CD4-positive, alpha-beta T cell treated with Interleukin-15 for 4 hours (primary cell): ENCODE measurements at places on chromosomes 1 and 21.

DNA sequence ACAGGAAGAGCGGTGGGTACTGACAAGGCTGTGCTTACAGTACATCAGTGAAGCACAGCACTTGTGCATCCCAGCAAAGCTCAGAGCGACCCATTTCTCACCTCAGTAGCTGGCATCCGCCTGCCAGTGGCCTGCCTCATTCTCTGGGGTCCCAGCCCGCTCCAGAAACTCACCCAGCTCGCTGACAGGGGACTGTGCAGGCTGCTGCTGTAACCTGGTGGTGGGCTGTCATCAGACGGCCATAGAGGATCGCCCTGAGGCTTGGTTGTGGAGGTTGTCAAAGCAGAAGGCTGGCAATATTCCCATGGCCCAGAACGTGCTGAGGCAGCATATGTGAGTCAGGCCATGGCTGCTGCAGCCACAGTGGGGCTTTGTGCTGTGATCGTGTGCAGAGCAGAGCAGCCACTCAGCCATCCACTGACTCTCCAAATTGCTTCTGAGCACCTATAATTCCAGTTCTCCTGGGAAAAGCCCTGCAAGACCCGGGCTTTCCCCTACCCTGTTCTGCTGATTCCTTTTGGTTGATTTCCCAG lies 13.6 kb upstream of the GPR137B start:
- DNase-seq, result no peak

- DNase-seq, result peak; percentile 20
Observed at GRCh38 chr1:154265586-154265985, 6.8 kb upstream of the HAX1 start.

- DNase-seq, result no peak
Observed at GRCh38 chr1:34983700-34984355, 1.3 kb downstream of the TMEM35B start.

- DNase-seq, result no peak
Observed at GRCh38 chr21:46203203-46203600, 18.9 kb upstream of the SPATC1L start.

GRCh38 chr1:90964444-90965035 lies 57.3 kb downstream of the ZNF644 start:
- DNase-seq, result no peak

GRCh38 chr1:15802234-15802965 lies 5.0 kb downstream of the UQCRHL start:
- DNase-seq, result no peak

DNA sequence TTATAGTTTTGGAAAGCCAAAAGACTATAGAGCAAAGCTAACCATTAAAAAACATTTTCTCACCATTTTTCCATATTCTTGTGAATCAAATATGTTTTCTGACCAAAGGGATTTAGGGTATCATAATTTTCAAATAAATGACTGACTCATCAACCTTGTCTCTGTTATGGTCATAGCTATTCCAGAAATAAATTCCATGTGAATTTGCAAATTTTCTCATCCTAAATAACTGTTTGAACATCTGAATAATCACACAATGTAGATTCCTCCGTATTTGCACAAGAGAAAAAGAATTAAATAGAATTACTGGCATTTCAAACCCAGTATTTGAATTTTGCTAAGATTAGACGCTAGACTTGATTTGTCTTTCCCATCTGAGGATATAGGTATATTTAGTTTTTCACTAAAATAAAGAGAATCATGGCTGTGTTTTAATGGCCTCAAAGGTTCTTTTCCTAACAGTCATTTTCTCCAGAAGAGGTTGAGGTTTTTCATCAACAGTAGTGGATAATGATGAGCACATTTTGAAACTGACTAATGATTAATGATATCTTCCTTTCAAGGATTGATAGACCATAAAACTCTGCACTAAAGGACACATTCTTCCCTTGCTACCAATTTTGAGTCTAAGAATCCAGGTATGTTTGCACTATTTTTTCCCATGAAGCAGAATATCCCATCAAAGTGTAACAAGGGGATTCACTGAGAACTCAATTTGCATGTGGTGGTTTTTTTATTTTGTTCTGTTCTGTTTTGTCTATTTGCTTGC lies 9.5 kb upstream of the DUSP23 start:
- no peak for DNase-seq

GRCh38 chr1:207097871-207098324 lies 6.1 kb upstream of the C4BPA start:
- no peak for DNase-seq

DNA sequence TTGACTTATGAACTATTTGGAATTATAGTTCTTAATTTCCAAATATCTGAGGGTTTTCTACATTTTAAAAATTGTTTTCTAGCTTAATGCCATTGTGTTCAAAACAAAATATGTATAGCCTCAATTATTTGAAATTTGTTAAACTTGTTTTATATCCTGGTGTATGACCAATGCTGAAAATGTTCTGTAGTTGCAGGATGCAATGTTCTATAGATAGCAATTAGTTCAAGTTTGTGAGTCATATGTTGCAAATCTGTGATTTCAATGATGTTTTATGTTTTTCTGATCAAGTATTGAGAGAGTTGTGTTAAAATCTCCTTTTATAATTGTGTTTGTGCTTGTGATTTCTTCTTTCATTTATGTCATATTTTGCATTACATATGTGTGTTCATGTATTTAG lies 517.5 kb downstream of the ADGRL2 start:
- no peak for DNase-seq

DNA sequence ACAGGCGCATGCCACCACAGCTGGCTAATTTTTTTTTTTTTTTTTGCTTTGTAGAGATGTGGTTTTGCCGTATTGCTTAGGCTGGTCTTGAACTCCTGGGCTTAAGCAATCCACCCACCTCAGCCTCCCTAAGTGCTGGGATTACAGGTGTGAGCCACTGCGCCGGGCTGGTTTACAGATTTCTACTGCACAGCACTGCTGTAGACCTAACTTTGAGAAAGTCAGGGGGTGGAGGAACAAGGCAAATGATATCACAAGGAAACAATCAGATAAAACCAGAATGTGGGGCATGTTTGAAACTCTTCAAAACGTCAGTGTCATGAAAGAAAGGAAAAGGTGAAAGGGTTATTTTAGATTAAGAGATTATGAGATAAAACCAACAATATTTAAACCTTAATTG lies 45.3 kb downstream of the URB2 start:
- DNase-seq, result no peak

DNA sequence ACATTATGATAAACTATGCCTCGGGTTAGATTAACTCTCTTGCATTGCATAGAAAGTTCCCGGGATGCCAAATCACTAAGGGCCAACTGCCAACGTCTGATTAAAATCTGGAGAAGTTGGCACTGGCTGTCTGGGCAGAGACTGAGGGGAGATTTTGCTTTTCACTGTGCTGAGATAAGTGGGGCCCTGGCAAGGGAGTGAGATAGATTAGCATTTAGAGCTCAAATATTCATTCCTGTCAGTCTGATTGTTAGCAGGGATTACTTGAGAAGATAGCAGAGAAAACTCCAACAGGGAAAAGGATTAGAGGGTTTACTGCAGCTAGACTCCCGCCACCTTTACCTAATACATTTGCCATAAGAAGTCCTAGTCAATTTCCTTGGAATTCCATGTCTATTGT lies 714.1 kb upstream of the CHRM3 start:
- no peak for DNase-seq

GRCh38 chr1:197763307-197763706 lies 12.0 kb downstream of the DENND1B start:
- DNase-seq, result no peak

- no peak for DNase-seq
Observed at GRCh38 chr1:43932786-43933385, 715 bp upstream of the ARTN start.

DNA sequence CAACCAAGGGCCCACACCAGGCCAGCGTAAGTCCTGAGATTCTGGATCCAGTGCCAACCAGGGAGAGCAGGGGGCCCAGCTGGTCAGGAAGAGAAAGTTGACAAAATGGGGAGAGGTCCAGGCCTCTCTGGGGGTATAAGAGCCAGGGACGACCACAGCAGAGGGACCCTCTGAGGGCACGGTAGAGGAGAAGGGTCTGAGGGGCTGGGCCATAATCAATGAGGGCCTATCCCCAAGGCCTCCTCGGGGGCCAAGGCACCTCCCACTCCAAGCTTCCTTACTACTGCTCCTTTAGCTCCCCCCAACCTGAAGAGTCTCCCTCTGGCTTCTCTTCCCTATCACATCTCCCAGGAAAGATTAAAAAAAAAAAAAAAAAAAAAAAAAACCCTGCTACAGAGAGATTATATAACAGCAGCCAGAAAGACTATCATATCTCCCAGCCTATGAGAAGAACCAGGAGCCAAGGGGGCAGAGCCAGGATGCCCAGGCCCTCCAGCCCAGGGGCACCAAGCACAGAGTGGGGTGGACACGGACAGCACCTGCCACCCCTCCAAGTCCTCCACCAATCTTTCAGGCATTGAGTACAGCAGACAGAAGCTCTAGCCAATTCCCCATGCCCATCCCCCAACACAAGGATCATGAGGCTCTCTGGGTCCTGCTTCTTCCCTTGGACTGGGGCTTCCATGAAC lies 2.7 kb downstream of the MEF2D start:
- no peak for DNase-seq
